Stimulated activated CD8-positive, alpha-beta memory T cell treated with anti-CD3 and anti-CD28 coated beads, Interleukin-2, amount 100 ng/mL, for 1 hour (primary cell): ENCODE measurements at places on chromosomes 12 and 14.

GRCh38 chr14:79395061-79395460, 816.2 kb downstream of the DIO2 start:
- no peak for DNase-seq

DNA sequence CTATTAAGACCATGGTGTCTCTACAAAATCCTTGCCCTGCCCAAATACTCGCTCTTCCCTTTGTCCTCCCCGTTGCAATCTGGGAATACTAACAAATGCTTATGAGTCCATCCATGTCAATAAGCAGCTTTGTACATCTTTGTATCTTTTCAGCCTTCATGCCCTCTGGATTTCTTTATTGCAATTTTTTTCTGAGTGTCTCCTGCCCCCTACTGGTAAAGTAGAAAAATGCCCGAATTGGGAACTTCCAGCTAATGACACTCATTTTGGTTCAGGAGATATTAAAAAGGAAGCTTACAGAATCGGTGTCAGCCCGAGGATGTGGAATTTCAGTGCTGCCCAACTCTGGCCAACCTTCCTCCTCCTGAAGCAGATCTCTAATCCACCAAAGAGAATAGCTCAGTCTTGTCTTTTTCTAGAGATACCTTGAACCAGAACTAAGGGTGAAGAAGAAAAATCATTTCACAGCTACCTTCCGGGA, 46.0 kb downstream of the SH2B3 start:
- no peak for DNase-seq

- no peak for DNase-seq
Observed at GRCh38 chr12:21543151-21543550, 17.1 kb downstream of the SPX start.

GRCh38 chr12:69886715-69887114, 61.7 kb downstream of the MYRFL start:
- DNase-seq: no peak

DNA sequence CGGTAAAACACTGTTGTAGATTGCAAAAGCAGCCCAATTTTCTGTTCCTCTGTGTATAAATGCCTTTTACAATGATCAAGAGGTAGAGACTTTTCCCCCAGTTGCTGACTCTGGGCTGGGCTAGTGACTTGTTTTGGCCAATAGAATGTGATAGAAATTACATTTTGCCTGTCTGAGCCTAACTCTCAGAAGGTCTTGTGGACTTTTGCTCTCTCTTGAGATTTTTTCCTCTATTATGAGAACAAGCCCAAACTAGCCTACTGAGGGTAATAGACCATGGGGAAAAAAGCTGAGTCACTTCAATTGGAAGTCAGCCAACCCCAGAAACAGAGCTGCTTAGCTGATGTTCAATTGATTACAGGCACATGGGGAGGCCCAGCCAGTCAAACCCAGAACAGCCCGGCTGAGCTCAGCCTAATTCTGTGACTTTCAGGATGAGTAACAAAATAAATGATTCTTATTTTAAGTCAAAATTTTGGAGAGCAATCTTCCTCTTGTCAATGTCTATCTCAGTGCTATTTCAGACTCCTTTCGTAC, 61.4 kb downstream of the MYF5 start:
- DNase-seq: no peak

GRCh38 chr14:96484399-96484798, 17.8 kb upstream of the PAPOLA start:
- DNase-seq: no peak
